ENCODE measurements at places on chromosomes 7 and 10.

- DNase-seq: no peak
Observed at GRCh38 chr7:100464210-100464660, at the start of gene SPACDR. TSS of gene SPACDR (minus strand) at chr7:100464260. CDS start at chr7:100464025, 235 bp downstream.

- no peak for DNase-seq
Observed at GRCh38 chr7:45684910-45685618, 110.9 kb downstream of the ADCY1 start.

- DNase-seq: no peak
Observed at GRCh38 chr7:12879139-12879538, 191.7 kb downstream of the ARL4A start.

DNA sequence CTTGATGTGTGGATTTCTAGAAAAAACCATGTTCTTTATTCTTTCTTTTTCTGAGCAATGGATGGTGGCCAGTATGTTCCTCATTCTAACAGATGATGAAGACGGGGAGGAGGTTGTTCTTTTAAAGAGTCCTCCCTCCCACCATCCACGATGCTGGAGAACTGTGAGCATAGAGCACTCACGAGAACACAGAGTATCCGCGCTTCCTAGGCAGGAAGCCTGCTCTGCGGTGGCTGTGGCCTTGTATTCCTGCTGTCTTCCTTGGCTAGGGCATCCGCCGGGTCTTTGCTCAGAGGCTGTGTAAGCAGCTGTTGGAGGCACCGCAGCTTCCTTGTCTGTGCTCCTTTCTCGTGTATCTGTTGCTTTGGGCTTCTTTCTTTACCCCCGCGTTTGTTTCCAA, 214.2 kb downstream of the CCDC3 start:
- no peak for DNase-seq

- DNase-seq: no peak
Observed at GRCh38 chr7:78450706-78451105, 652.1 kb downstream of the PHTF2 start.

- no peak for DNase-seq
Observed at GRCh38 chr10:86747796-86748581, 8.4 kb upstream of the BMPR1A start.

GRCh38 chr10:112899391-112900065, 50.5 kb upstream of the TCF7L2 start:
- DNase-seq: no peak

DNA sequence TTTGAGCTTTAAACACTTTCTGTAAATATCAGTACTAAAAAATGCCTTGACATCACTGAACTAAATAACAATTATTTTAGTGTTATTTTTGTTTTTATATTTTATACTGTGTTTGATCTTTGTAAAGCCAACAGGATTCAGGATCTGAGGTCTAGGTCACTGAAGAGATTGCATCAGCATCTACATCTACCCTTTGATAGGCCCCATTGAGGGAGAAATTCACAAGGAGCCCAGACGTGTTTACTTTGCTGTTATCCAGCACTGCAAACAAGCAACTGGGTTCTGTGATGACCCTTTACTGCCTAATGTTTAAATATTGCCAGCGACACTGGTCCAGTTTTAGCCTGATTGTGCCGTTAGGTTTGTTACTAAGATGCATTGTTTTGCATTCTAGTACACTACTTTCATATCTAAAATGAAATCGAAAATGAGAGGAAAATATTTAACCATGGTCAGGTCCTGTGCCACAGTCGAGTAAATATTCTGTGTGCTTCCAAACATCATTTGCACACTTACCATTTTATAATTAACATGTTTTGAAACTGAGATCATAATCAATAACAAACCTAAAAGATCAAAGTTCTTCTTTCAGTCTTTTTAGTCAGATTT, 48.7 kb downstream of the SP8 start:
- no peak for DNase-seq

DNA sequence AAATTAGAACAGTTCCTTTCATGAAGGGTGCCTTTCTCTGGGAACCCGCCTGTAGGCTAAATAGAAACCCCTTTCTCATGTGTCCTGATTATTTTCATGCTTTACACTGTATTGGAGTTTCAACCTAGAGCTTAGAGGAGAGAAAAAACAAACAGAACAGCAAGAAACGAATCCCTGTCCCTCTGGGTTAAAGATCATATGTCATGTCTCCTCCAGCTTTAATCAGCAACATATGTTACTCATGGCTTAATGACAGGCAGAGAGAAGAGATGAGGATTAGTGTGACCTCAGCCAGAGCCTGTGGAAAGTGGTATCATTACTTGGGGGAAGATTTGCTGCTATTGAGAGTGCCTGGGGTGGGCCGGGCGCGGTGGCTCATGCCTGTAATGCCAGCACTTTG, 32.1 kb downstream of the CRCP start:
- DNase-seq: no peak

DNA sequence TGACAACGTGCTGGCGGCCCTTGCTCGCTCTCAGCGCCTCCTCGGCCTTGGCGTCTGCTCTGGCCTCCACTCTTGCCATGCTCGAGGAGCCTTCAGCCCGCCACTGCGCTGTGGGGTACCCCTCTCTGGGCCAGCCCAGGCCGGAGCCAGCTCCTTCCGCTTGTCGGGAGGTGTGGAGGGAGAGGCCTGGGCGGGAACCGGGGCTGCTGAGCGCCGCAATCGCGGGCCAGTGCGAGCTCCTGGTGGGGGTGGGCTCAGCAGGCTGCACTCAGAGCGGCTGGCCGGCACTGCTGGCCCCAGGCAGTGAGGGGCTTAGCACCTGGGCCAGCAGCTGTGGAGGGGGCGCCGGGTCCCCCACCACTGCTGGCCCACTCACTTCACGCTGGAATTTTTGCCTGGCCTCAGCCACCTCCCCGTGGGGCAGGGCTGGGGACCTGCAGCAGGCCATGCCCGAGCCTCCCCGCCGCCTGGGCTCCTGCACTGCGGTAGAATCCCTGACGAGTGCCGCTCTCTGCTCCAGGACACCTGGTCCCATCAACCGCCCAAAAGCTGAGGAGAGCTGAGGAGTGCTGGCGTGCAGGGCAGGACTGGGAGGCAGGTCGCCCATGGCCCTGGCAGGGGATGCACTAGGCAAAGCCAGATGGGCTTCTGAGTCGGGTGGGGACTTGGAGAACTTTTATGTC, 372.2 kb upstream of the NRG3 start:
- no peak for DNase-seq

DNA sequence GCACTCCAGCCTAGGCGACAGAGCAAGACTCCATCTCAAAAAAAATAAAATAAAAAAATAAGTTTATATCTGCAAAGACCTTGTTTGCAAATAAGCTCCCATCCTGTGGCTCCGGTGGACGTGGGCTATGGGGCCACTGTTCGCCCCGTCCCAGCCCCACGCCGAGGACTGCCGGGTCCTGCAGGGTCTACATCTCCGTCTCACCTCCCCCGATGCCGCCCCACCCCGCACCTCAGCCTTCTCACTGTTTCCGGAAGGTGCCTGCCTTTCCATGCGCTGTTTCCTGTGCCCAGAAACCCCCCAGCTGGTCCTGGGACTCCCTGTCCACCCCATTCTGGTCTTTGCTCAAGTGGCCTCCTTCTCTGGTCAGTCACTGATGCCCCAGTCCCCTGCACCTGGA, 5.0 kb upstream of the INTS1 start:
- DNase-seq: no peak

GRCh38 chr7:3386423-3387190, 85.6 kb downstream of the SDK1 start:
- no peak for DNase-seq

GRCh38 chr10:133129859-133130495, 30.0 kb upstream of the KNDC1 start:
- DNase-seq: no peak

- no peak for DNase-seq
Observed at GRCh38 chr7:17844514-17845196, 95.6 kb downstream of the SNX13 start.

- no peak for DNase-seq
Observed at GRCh38 chr10:132858121-132859081, 72.5 kb upstream of the NKX6-2 start.

DNA sequence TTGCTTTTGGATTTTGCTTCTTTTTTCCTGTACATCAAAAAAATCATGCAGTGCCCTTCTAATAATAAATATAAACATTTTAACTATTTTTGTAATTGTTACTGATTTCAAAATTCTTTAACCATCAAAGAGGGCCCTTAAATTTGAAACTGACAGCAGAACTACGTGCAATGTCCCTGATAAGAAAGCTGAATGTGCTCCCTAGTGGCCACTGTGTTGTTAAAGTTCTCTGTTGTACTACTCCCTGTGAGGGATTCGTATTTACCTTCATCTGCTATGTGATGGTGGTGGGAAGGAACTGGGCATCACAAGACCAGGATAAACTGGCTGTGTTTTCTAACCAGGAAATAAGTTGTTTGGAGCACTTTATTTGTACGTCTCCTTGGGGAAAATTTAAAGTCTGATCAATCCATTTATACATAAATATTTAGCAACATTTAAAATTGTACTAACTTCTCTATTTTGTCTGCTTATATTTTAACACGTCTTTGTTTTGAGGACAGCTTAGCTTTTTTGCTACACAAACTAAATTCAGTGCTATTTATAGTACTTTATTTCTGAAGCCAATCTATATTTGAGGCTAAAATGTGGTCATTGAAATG, 322.4 kb downstream of the HGF start:
- no peak for DNase-seq

DNA sequence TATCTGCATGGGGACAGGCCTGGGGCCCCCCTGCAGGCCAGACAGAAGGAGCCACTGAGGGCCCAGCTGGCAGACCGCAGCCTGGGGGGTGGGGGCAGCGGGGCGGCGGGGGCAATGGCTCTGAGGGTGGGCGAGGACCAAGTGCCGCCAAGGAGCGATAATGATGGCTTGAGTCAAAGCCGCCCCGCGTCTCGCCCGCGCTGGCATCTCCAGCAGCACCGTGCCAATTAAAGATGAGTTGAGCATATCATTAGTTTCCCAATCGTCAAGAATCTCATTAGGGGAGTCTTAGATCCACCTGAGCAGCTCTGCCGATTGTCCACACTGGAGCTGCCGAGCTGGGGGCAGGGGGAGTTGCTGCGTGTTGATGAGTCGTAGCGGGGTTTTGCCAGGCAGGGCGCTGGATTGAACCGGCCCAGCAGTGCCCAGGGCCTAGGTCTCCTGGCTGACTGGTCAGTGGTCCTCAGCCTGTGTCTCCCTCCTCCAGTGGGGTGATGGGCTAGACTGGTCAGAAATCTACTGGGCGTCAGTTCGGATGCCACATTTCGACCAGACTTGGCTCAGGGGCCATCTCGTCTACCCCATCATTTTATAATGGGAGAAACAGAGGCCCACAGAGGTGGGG, 41.0 kb upstream of the PSMG3 start:
- no peak for DNase-seq

- DNase-seq: no peak
Observed at GRCh38 chr7:151630851-151631569, 111.3 kb upstream of the RHEB start.

DNA sequence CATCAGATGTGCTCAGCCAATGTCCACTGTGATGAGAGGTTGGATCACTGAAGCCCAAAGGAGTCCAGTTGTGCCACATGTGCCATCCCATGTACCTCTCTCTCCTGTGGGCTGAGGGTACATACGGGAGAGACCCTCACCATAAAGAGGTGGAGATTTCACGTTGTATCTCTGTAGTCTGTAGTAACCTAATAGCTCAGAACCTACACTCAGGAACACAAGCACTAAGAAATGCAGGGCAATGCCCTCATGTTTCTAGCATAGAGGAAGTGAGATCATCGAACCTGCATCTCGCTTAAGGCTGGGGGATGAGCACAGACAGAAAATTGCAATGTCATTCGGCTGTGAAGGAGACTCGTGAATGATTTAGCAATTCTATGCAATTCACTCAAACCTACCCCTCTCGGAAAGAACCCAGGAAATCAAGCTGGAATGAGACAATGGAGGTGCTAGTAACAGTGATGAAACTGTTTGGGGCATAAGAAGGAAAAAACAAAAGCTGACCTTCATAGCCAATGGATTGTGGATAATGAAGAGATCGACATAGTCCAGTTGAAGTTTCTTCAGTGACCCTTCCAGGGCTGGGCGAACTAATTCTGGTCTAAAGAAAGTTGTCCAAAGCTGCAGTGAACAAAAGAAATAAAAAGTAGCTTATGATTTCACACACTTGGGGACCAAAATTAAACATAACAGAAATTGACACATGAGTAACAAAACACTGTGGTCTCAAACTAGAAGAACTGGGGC, 80.3 kb upstream of the UCN3 start:
- no peak for DNase-seq

- DNase-seq: no peak
Observed at GRCh38 chr7:36306722-36307121, 82.9 kb upstream of the ANLN start.

DNA sequence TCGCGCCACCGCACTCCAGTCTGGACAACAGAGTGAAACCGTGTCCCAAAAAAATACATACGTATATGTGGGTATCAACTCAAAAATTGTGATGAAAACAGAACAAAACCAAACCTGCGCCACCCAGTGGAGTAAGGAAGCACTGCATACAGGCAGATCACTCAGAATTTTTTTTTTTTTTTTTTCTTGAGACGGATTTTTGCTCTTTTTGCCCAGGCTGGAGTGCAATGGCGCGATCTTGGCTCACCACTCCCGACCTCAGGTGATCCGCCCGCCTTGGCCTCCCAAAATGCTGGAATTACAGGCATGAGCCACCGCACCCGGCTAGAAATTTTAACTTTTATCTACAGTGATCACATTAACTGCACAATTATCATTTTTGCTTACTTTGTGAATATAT, 9.1 kb upstream of the TMEM236 start:
- peak; percentile 49 for DNase-seq

GRCh38 chr7:45236666-45237065, 79.1 kb downstream of the RAMP3 start:
- DNase-seq: no peak

- no peak for DNase-seq
Observed at GRCh38 chr7:94003446-94004023, 620 bp downstream of the BET1 start.

DNA sequence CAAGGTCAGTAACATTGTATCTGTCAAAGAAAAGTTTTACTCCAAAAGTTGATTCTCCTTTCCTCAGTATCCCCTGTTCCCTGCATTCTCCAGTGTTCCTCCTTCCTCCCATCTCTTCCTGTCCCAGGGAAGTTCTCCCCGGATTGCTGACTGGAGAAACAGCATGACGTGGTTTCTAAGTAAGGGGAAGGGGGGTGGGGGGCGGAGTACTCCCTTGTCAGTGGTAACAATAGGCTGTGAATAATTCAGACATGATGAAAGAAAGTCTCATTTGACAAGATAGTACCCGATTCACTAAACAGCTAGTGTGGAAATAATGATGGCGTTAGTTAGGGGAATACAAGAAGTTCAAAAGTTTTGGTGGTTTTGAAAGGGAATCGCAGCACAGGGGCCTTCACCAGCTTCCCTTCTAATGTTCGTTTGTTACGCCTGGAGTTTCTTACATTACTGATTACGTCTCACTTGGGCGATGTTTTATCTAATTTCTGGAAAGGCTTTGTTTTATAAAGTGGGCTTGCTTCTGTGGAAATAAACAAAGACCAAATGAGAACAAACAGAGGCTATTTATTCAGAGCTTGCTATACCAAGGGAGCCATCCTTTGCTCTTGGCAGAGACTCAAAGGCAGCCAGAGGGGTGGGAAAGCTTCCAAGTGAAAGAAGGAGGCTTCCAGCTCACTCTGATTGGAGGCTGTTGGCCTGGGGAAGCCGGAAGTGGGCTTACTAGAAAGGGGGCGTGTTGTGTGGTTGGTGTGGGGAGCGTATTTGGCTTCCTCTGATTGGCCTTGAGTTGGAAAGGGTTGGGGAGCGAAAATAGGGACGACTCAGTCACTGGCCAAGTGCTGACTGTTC, 453.7 kb downstream of the SDK1 start:
- no peak for DNase-seq
